ENCODE measurements at places on chromosomes 5 and 9.
A peak's percentile ranks its signal among the peaks of the same experiment; 100 is the strongest.

DNA sequence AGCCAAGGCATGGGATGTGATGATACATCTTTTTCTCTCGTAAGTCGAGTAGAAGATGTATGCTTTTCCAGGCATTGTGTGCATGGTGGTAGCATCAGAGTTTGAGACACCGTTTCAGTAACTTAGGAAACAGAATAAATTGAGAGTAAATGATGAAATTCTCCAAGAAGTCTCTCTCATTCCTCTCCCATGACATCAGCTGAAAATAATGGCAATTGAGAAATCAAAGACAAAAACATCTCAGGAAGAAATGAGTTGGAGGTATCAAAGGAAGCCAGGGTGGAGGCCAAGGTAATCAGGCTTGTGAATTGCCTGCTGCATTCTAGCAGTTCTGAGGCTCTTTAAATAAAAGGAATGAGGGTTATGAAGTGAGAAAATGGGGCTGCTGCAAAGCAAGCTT lies 53.9 kb downstream of the SGCD start:
- no peak for DNase-seq

- DNase-seq: no peak
These were observed 606.6 kb downstream of the ELAVL2 start for GRCh38 chr9:23219471-23219870.

- no peak for DNase-seq
These were observed 3.4 kb downstream of the KLHL9 start for GRCh38 chr9:21331676-21332402.

- no peak for DNase-seq
These were observed 22.0 kb downstream of the ABCA1 start for GRCh38 chr9:104905931-104906330.

DNA sequence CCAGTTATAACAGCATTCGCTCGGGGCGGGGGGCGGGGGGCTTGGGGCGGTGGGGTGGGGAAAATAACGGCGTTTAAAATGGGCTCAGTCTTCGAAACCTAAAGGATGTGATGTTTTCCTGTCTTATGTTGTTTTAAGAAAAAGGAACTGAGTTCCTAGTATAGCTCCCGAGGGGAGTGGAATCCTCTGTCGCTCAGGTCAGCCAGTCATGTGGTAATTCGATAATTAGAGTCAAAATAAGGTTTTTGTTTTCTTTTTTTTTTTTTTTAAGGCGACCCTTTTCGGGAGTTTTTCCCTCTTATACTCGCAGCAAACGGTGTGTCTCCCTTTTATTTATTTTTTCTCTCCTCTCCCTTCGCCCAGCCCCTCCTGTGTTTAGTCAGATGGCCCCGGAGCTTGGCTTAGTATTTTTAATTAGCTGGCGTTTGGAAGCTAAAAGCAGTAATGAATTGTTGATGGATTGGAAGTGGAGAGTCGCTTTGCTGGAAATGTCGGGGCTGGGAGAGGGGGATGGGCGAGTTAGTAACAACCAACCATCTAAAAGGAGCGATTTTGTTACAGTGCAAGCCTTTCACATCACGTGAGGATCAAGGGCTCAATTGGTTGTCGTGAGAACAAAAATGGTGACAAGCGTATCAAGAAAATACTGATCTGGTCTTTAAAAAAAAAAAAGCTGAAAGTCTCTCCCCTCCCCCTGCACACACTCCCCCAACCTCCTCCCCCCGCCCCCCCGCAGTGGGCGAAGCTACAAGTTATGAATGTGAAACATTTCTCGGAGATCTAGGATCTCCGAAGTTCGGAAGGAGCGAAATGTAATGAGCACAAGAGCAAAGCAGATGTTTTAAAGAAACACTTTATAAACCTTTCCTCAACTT lies 714 bp upstream of the ZNF608 start:
- DNase-seq: peak; percentile 70

Data from NCI-H1930 (cell line).